ENCODE measurements at places on chromosomes 5 and 9. TPM values are rescaled to one million over a fixed set of nuclear protein-coding genes. Genes with fewer than 3 reads are reported as not detected.

SMIM33 gene
- total RNA-seq, result not detected

CCDC127 gene
- 9.9 TPM for total RNA-seq

LIX1 gene
- total RNA-seq, result 0.48 TPM

TMEM252 gene
- total RNA-seq, result not detected

PCDHGA8 gene
- 0.51 TPM for total RNA-seq

ARHGEF39 gene
- total RNA-seq, result 0.86 TPM

PRELID2 gene
- 4.7 TPM for total RNA-seq

SPATA6L gene
- total RNA-seq, result 1.9 TPM

PCDHGC5 gene
- 1.4 TPM for total RNA-seq

CD14 gene
- total RNA-seq, result not detected

MARCHF3 gene
- total RNA-seq, result 34.5 TPM

Data from osteocyte (in vitro differentiated cells).